ENCODE measurements at places on chromosomes 3 and 15.

GRCh38 chr3:122802323-122802722, 7.5 kb downstream of the SLC49A4 start:
- no peak for DNase-seq

DNA sequence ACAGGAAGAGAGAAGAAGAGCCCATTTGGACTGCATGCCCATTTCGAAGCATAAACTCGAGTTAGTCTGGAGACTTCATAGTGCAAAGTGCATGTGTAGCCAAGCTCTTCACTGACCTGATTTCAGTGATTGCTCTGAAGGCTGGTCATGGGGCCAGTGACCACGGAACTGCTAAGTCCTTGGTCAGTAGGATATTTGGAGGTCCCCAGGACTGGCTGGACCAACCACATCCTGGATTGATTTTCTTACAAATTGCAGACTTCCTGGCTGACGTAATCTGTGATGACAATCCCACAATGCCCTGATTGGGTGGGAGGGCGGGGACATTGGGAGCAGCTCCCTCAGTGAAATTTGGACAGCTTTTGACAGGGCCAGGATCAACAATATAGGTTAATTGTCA, 233.4 kb downstream of the CACNA2D3 start:
- no peak for DNase-seq

DNA sequence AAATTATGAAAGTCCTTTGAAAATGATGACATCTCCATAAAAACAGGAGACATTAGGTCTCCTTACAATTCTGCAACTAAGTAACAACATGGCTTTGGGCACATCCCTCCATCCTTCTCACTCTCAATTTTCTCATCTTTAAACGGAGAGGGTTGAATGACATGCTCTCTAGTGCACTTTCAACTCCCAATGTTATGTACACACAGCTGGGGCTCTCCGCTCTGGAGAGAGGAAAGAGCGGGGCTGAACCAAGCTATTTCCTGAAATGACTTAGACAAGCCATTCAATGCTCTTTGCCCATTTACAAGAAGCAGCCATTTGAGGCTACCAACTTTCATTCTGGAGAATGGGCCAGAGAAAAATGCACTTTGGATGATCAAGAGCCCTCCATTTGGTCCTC, 144.2 kb upstream of the BNIP2 start:
- no peak for DNase-seq

- no peak for DNase-seq
Measured at GRCh38 chr3:133855002-133855370, 40.7 kb downstream of the RAB6B start.
